H54 (cell line): ENCODE measurements at places on chromosomes 6 and 20.

GRCh38 chr6:91694016-91694654 lies 1107.3 kb upstream of the MAP3K7 start:
- no peak for DNase-seq

- no peak for DNase-seq
Measured at GRCh38 chr6:42163981-42164380, 9.2 kb upstream of the GUCA1A start.

DNA sequence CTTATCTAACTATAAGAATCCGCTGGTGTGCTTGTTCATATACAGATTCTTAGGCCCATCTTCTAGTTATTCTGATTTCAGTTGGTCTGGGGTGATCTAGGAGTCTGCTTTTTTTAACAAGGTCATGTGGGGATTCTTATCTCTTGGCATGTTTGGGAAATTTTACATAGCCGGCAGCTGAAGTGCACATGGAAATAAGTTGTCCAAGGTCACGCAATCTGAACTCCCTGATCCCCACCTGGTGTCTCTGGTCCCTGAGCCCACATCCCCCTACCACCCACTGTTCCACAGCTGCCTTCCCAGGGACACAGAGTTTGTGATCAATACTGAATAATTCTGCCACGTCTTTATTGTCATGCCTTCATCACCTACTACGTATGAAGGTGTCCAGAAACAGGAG lies 90.8 kb downstream of the SSR1 start:
- no peak for DNase-seq

DNA sequence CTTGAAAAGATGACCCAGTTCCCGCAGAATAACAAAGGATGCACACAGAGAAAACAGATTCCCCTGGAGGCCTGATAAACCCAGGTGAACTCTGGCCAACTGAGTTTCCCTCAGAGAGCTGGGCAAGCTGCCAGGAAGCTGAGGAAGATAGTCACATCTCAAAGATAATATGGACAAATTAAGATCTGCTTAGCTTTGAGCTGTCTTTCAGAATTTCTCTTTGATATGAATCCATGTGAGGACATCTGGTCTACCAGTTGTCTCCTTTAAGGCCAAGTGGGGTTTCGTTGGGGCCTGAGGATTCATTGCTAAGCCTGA lies 59.5 kb downstream of the ID4 start:
- DNase-seq = no peak

GRCh38 chr6:90809035-90809434 lies 222.2 kb upstream of the MAP3K7 start:
- DNase-seq = no peak

DNA sequence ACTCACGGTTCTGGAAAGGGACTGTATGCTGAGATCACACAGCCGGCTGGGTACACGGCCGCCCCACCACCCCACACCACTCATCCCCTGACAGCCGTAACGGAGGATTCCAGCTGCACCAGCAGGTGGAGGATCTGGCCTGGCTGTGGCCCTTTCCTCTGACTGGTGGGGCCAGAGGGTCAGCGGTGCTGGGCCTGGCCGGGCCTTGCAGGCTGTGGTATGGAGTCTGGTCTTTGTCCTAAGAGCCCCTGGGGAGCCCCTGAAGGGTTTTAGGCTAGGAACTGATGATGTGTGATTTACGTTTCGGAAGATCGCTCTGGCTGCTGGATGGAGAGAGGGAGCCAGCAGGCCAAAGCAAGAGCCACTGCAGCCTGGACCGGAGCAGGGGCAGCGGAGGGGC lies 26.6 kb downstream of the NOL4L start:
- DNase-seq = no peak

DNA sequence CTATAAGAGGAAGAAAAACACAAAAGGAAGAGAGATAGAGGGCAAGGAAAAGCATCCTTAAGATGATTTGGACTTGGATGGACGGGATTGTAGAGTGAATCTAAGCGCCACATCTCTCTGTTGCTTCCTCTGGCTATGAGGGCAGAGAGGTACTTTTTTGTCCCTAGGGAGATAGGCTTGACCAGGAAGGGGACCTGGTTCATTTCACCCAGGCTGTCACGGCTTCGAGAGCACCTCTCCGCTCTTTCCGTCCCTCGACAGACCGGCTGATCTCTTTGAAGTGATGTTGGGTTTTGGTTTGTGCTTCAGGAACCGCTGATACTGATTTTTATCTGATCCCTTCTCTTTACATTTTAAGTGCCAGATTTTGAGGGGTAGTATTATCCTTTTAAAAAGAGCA lies 19.6 kb downstream of the NKX2-4 start:
- no peak for DNase-seq

DNA sequence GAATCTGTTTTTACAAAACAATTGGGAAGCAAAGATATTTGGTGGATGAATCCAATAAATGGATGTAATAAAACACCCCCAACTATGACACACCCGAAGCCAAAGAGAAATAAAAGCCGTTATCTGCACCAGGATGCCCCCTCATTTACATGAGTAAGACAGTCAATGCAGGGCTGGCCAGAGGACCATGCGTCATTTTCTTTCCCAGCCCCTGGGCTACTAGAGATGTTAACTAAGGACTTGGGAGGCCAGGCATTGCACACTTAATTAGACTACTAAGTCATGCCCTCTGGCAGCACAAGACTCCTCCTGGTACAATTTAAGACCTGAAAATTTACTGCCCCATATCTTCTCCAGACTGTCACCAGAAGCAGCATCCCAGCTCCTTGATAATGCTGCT lies 3.2 kb downstream of the LEMD2 start:
- no peak for DNase-seq

DNA sequence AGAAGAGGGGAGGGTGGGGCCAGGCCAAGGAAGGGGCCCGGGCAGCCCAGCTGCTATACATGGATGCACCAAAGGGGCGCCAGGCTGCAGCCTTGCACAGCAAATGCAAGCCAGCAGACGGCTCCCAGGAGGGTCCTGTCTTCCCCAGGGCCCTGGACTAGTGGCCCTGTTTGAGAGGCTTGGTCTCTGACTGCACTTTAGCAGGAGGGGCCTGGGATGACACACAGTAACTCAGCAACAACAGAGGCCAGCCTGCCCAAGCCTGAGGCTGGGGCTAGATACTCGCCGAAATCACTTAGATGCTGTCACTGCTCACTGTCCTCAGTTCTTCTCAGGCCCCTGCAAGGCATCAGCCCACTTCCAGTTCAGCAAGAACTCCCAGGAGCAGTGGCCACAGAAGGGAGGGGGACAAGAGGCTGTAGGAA lies 73.5 kb downstream of the TRAM2 start:
- DNase-seq = no peak

DNA sequence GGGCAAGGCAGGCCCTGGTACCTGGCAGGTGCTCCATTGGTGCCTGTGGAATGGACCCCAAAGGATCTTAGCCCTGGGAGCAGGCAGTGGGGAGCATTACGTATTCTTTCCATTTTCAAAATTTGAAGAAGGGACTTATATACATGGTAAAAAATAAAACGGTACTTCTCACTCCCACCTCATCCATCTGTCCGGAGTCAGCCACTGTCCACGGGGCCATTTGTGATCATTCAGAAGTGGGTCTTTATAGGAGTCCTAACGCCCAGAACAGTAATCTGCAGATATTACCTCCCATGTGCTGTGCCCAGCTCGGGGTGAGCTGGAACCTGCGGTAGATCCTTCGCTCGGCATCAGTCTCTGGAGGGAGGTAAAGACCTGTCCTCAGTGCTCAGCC lies 110.4 kb downstream of the SYCP2 start:
- DNase-seq = no peak

GRCh38 chr20:57194154-57194553 lies 72.3 kb downstream of the BMP7 start:
- no peak for DNase-seq

DNA sequence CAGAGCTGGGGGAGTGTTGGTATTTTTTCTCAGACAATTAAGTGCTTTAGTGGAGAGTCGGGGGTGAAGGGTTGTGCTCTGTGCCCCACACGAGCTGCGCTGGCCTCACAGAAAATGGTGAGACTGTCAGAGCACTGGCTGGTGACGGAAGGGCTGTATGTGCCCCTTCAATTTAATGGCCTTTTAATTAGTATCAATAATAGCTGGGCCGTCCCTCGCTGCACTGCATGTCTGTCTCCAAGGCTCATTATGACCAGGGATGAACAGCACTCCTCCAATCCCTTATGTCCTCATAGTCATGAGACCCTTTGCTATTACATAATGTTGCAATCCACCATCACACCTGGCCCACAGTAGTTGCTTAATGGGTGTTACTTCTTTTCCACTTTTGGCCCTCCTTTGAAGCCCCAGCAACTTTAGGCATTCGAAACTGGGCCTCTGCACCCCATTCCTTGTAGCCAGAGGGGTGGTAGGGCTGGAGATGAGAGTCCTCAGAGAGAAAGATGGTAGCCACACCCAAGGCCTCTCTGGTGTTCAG lies 9.5 kb upstream of the RALY start:
- DNase-seq = no peak

DNA sequence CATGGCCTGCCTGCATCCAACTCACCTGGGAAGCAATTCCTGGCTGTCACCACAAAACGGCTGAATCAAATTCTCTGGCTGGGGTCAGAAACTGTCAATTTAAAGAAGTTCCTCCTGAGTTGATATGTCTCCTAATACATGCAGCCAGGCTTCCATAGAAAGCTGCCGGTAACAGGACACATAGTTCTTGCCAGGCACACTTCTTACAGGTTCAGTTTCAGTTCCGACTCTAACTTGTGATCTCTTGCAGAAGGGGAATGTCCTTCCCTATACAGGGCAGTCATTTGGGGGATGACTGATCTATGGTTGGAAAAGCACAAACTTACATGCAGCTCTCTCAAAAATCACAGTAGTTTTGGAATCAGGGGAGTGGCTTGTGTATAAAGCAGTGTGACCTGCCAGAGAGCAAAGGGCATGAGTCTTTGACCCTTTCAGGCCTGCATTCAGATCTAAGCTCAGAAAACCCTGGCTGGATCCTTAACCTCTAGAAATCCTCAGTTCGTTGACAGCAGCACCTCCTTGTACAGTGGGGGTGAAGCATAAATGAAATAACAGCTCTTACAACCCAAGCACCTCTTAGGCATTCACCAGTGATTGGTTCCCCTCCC lies 195.6 kb downstream of the SCP2D1 start:
- no peak for DNase-seq

DNA sequence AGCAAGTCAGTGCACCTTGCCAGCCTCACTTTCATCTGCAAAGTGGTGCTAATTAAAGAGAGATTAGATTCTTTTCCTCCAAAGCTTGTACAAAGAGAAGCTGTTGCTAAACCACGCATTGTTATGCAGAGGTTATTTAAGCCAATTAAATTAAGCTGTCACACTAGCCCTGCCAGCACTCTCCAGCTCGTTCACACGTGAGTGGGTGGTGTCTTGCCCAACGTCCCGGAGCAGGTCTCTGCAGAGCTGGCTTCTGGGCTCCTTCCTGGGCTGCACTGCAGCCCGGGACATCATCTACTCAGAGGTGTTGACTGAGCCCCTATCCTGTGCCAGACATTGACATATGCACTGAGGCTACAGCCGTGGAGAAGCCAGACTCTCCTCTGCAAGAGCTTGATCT lies 401.6 kb upstream of the SULF2 start:
- DNase-seq = no peak

DNA sequence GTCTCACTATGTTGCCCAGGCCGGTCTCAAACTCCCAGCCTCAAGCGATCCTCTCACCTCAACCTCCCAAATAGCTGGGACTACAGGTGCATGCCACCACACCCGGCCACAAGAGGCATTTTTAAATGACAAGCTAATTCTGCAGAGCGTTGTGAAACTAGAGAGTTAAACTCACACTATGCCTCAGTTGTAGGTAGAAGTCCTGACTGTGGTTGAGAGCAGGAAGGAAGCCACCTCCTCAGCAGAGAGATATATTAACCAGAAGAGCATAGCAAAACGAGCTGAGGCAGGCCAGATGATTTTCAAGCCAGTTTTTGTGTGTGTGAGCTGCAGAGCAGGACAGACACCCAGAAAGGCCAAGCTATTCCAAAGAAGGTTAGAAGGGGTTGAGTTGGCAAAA lies 150.3 kb downstream of the MBOAT1 start:
- no peak for DNase-seq

DNA sequence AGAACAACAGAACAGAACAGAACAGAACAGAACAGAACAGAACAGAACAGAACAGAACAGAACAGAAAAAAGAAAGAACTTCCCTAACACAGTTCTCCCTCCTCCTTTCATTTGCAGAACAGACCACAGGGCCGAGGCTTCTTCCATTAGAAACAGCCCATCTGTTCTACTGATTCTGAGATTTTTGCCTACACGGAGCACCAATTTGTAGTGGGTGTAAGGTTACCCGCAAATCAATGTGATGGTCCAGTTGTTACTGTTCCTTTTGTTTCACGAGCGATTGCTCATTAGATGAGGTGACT lies 734 bp upstream of the OGFRL1 start:
- DNase-seq = no peak

GRCh38 chr6:37516076-37516919 lies 16.6 kb upstream of the CCDC167 start:
- DNase-seq = no peak

- no peak for DNase-seq
Measured at GRCh38 chr6:118122801-118123200, 215.7 kb downstream of the SLC35F1 start.

- DNase-seq = no peak
Measured at GRCh38 chr6:99132026-99132635, 184.4 kb upstream of the FBXL4 start.

DNA sequence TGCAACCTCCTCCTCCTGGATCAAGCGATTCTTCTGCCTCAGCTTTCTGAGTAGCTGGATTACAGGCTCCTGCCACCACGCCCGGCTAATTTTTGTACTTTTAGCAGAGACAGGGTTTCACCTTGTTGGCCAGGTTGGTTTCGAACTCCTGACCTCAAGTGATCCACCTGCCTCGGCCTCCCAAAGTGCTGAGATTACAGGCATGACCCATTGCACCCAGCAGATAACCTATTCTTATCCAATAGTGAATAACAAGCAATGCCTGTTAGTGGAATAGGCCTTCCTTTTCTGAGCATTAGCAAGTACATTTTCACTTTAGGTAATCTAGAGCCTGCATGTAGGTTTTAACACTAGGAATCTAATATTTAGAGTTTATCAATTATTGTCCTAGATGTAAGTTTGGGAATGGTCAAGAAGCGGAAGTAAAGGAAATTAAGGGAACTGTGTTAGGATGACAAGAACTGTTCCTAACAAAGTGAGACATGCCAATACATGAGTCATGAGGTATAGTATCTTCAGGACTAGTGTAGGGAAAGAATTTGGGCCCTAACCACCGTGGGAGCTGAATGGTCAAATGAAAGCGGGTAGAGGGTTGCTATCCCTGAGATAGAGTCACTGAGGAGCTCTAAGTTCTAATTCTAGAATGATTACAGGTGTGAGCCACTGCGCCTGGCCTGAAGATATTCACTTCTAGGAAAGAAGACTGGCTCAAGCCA lies 15.0 kb downstream of the BLTP3A start:
- DNase-seq = peak; percentile 19
